Stimulated activated CD8-positive, alpha-beta memory T cell treated with anti-CD3 and anti-CD28 coated beads, Interleukin-7, amount 100 ng/mL, for 1 hour (primary cell): ENCODE measurements at places on chromosomes 3 and 15.

DNA sequence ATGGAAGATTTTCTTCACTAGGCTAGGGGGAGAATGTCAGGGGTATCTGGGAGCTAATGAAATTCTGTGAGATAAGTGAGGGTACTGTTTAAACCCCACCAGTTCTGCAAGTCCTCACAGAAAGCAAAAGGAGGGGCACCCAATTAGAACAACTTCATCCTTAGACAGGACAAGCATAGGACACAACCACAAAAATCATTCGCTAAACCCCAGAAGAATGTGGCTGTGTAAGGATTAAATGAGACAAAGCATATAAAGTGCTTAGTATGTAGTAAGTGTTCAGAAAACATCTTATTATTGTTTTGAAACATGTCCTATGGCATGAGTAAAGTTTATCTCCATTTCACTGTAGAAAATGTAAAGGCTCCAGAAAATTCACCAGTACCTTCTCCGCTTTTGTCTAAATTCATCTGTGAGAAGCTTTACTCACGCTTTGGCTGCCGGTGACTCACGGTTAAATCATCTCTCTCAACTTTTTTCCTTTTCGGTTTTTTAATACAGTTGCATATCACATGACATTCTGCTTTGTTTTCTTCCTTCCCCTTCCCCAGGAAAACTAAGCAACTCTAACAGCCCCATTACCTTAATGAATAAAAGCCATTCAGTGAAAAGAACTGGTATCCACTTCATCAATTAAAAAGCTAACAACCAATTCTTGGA, 1.7 kb downstream of the CLRN1 start:
- DNase-seq: no peak

DNA sequence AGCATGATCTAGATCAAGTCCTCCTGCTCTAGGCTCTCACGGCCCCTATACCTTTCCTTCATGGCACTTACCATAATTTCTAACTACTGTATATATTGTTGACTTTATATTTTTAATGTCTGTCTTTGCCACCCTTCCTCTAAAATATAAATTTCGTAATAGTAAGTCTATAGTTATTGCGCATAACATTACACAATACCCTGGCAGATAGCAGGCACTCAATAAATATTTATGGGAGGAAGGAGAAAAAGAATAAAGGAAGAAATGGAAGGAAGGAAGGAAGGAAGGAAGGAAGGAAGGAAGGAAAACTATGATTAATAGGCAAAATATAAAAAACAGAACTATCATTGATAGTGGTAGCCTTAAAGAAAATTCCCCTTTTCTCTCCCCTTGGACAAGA, 190.3 kb upstream of the LMCD1 start:
- no peak for DNase-seq

GRCh38 chr3:83039422-83039821, 1278.0 kb upstream of the GBE1 start:
- DNase-seq: no peak

DNA sequence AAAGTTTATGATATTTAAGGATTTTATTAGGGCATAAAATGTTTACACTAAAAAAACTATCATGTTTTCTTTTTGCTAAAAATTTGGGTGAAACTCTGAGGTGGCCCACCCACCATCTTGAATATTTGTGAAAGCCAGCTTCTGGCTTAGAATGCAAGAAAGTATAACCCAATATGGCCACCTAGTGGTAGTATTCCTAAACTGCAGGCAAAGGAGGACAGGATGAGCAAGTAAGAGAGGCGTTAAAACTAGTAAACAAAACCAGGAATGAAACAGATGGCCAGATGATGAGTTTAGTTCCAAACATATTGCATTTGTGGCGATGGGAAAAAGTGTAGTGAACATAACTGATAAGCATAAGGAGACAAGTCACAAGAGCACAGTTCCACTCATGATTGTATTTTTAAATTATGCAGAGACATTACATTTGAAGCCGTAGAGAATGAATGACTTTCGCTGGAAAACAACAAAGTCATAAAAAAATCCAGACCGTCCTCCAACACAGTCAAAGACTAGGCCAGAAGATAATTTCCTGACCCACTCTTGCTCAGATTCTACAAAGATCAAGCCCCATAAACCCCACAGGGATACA, 103.3 kb upstream of the PRTG start:
- DNase-seq: no peak

- DNase-seq: no peak
Measured at GRCh38 chr3:14847613-14848541, 29.1 kb downstream of the FGD5 start.

DNA sequence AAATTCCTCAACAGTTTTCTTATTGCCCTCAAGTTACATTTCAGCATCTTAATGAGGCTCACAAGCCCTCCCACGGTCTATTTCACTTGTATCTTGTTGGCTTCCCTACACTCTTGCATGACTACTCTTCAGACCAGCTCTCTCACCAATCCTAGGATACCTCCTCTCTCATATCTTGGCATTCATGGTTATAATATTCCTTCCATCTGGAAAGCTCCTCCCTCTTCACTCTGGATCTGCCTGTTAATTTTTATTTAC, 8.5 kb upstream of the CCDC80 start:
- DNase-seq: no peak

DNA sequence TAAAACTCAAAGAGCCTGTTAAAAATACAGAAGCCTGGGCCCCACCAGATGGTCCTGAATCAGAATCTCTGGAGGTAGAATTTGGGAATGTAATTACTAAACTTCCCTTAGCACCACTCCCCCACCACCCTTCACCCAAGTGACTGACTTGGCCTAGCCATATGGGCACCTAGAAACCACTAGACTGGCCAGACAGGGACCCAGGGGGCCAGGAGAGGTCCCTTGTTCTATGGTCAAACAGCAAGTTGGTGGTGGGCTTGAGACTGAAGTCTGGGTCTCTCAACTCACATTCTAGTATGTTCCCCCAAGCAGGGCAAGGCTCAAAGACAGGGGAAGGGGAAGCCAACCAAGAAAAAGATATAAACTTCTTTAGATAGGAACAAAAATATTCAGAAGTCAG, 301.5 kb upstream of the TLE3 start:
- DNase-seq: no peak

GRCh38 chr3:109195815-109196214, 59.3 kb downstream of the C3orf85 start:
- DNase-seq: no peak

GRCh38 chr15:100807028-100807427, 72.6 kb upstream of the ALDH1A3 start:
- DNase-seq: no peak

DNA sequence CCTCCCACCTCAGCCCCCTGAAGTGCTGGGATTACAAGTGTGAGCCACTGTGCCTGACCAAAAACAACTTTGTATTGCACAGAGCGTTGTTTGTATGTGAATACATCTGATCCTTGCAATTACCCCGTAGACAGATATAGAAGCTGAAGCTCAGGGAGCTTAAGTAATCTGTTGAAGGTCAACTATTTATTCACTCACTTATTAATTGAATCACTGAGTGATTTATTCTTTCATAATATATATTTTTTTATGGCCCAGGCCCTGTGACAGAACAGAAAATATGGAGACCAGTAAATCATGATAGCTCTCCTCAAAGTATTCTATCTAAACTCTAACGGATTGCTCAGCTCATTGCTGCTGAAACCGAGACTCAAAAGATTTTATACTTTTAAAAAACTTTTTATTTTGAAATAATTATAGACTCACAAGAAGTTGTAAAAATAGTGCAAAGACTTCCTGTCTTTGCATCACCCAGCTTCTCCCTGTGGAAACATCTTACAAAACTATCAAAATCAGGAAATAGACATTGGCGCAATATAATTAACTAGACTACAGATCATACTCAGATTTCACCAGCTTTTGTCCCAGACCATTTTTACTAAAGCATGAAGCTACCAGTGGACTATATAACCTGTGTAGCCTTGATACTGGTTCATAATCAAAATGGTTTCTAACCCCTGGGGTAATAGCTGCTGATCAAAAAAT, 466.1 kb downstream of the PDCD6IP start:
- DNase-seq: no peak

DNA sequence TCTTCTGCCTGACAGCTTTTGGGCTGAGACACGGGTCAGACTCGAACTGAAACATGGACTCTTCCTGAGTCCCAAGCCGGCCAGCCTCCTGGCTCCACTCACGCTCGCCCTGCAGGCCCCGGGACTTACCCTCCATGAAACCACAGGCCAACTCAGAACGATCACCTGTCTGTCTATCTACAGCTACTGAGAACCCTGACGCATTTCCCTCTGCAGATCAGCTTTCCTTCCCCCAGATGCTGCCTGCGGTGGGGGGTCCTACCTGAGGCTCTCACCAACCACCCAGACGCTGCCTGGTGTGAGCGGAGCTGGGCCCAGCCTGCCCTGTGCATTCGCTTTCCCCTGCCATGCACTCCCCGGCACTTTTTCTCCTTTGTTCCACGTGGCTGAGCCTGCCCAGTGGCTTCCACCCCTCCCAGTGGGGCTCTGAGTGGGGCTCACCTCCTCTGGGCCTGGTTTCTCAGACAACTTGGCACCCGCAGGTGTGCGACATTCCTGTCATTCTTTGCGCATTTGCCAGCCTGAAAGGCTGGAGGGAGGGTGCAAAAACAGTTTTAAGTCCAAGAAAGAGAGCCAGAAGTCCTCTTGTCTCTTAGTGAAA, 60.2 kb downstream of the PLXNA1 start:
- no peak for DNase-seq

DNA sequence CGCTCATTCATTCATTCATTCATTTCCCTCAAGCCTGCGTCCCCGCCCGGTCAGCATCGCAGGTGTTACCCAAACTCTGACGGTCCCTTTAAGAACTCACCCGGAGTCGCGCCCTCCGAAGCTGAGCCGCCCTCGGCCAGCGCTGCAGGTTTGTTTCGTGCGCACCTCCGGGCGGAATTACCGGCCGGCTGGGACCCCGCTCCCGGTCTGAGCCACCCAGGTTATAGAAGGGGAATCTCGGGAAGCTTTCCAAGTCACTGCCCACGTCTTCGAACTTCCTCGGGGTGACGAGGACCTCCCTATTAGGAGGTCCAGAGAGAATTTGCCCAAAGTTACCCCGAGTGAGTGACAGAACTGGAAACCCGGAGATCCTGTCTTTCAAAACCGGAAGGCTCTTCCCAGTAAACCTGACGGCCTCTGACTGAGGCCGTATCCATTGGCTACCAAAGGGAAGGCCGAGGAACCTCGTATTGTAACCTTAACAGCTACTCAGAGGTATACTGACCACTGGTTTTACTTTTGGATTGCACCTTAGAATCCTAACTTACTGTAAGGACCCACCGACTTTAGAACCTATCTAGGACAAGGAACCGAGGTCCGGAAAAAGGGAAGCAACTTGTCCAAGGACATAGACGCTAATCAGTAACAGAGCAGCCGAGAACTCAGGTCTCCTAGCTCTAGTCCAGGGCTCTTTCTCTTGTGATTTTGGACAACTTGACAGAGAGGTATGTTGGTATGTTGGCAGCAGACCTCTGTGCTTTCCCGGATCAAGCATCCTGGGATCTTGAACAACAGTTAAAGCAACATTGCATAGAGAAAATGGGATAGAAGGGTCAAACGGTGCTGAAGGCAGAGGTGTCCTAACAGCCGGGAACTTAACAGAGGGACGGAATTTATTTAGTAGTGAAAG, 788 bp upstream of the DLG1 start:
- peak; percentile 8 for DNase-seq

GRCh38 chr3:54235998-54236397, 113.6 kb downstream of the CACNA2D3 start:
- DNase-seq: no peak
